EL (cell line): ENCODE measurements at places on chromosomes 7 and 10.

DNA sequence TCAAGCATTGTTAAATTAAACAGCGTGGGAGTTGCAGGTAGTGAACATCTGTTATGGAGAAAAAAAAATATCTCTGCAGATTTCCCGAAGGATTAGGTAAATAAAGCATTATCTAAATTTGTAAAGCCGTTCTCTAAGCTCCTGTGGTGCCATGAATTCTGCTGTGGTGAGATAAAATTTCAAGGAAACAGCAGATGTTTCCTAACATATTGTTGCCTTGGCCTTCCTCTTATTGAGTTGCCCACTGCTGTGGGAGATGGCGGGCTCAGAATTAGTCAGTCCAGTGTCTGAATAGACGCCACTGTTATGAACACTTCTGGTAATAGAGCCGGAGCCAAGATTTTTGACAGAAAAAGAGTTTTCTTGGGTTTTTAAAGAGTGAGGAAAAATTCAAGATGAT lies 82.6 kb upstream of the ELMO1 start:
- no peak for DNase-seq

DNA sequence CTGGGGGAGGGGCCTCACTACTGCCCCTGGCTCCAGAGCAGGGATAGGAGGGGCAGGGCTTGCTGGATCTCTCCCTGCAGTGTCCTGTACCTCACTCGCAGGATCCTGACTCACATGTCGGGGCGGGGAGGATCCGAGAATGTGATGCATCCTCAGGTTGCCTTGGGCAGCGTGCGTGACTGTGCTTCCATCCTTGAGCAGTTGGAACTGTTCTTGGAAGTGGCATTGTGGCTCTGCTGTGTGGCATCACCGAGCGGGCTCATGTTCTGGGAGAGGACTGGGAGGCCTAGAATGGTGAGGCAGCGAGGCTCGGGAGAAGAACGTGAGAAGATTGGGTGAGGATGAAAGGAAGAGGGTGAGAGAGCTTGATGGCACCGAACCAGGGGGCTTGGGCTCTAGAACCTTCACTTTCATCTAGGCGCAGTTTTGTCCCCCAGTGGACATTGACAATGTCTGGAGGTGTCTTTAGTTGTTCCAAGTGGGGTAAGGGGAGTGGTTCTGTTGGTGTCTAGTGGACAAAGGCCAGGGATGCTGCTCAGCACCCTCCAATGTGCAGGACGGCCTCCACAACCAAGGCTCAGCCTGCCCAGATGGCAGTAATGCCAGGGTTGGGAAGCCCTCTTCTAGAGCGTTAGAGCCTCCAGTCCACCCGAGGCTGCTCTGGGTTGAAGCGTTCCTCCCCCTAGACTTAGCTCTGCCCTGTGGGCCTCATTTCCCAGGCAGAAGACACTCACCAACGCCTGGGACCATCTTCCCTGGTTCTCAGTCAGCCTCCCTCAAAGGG lies 8.4 kb downstream of the RARRES2 start:
- DNase-seq, result no peak

GRCh38 chr10:63003816-63004453 lies 129.2 kb upstream of the NRBF2 start:
- no peak for DNase-seq

DNA sequence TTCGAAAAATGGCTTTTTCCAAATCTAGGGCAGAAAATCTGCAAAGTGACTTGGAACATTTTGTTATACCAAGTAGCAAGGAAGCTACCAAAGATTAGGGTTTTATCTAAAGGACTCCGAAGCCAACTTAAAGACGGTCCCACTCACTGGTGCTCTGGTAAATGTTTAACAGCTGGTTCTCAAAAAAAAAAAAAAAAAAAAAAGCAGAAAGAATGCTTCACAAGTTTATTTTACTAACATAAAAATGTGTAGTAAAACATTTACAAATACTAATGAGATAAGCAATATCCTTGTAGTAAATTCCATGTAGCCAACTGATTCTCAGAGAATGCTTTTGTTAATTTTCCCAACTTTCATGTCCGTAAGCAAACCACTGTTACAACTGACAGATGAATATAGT lies 38.4 kb downstream of the TAF3 start:
- DNase-seq, result no peak

GRCh38 chr10:59905731-59906416 lies 482 bp downstream of the CCDC6 start:
- no peak for DNase-seq

GRCh38 chr10:94631077-94631875 lies 52.3 kb upstream of the CYP2C18 start:
- no peak for DNase-seq

- DNase-seq, result no peak
These were observed 457.3 kb upstream of the NFE2L3 start for GRCh38 chr7:25694699-25695098.

DNA sequence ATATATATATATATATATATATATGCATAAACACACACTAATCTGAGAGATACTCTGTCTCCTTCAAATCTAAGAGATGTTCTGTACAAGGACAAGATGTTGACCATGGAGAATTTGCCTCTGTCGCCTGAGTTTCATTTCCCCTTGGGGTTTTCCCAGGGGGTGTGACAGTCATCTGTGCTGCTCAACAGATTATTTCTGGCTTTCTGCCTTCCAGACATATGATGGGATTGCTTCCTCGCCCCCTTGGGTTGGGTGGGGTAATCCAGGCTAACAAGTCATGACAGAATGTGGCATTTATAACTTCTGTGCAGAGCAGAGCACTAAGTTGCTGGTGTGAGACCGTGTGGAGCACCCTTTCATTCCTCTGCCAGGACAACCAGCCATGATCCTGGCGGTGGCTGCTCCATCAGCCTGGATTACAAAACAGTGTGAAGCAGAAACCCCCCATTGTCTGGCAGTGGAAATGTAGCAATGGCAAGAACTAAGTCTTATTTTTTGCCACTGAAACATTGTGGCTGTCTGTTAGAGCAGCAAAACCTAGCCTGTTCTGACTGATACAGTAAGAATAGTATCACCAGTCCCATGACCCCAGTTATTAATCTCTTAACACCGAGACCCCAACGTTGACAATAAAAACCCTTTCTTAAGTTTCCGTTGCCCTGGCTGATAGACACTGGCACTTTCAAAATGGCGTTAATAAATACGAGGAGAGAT lies 13.7 kb upstream of the USP6NL start:
- no peak for DNase-seq

DNA sequence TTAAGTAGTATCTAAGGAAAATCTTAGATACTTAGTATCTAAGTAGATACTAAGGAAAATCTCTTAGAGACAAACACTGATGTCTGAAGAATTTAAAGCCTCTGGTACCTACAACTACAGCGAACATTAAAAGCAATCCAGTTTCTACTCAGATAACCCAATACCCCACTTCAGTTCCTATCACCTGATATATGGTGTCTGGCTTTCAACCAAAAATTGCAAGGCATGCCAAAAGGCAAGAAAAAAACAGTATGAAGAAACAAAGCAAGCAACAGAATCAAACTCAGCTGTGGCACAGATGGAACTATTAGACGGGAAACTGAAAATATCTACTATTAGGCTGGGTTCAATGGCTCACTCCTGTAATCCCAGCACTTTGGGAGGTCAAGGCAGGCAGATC lies 31.1 kb downstream of the ARHGAP12 start:
- DNase-seq, result peak; percentile 29

GRCh38 chr10:29119374-29119773 lies 169.5 kb upstream of the LYZL1 start:
- peak; percentile 28 for DNase-seq

DNA sequence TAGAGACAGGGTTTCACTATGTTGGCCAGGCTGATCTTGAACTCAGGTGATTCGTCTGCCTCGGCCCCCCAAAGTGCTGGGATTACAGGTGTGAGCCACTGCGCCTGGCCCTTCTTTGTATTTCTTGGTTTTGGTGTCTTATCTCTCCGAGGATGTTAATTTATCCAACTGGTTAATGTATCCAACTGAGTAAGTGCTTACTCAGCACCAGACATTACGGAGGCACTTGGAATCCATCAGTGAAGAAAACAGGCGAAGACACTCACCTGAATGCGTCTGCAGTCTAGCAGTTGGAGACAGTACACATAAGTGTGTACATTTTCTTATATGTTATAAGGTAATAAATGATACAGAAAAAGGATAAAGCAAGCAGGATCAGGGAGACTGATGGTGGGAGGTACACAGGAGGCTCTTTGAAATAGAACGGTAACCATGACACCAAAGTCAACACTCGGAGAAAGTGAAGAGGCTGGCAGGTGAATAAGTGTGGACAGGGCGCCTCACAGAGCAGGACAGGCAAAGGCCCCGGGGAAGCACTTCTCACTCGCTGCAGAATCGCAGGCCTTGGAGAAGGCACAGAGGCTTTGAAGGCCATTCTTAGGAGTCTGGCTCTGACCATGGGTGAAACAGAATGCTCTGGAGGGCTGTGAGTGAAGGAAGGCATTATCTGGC lies 73.1 kb downstream of the LANCL2 start:
- no peak for DNase-seq

GRCh38 chr10:133186416-133187090 lies 26.5 kb downstream of the KNDC1 start:
- no peak for DNase-seq

DNA sequence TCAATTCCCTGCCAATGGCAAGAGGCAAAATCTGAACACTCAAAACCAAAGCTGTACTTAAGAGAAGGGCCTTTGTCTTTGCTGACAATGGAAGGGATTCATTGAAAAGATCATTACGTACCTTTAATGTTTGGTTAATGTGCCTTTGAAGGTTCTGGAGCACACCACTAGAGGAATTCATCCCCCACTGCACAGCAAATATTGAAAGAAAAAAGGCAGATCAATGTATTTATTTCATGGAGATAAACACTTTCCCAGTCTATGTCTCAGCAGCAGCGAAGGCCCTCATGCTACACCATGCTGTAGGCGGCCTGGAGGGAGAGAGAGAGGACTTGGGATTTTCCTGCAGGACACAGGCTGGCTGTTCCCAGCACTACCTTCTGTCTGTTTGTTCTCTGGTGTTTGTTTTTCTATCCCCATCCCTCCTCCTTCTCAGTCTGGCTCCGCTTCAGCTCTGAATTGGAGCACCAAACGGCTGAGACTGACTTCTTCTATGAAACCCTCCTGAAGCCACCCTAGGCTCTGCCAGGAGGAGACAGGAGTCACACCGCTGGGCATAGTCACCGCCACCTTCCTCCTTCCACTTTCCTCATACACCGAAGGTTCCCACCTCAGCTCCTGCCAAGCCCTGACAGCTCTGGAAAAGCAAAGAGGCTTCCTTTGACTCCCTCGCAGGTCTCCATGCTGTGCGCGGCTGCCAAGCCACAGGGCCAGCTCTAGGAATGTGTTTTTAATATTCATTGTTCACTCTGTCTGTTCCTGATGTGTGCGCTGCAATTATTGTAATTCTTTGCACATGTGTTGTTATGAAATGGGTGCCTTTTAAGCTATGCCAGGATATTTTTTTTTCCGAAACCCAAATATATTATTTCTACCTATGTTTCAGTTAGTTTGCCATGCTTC lies 301.5 kb downstream of the FZD1 start:
- no peak for DNase-seq

- DNase-seq, result no peak
These were observed 45.6 kb downstream of the GPR141 start for GRCh38 chr7:37729181-37729580.

- no peak for DNase-seq
These were observed 45.5 kb downstream of the GTF2IRD1 start for GRCh38 chr7:74498996-74499834.

GRCh38 chr7:95432606-95433005 lies 2.2 kb downstream of the PON2 start:
- no peak for DNase-seq

DNA sequence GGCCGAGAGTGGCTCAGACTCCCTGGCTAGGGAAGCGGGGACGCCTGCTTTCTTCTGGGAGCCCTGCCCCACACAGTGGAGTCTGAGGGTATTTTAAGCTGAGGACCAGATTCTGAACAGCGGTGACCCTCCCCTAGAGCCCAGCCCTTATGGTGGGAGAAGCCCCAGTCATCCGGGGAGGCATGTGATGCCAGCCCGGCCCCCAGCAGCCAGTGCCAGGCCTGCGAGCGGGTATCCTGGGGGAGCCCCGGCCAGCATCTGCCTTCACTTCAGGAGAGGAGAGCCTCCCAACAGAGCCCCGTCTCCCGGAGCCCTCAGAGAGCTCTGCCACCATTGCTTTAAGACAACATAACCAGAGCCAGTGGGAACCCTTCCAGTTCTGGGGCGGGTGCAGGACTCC lies 41.5 kb upstream of the DNAJB6 start:
- DNase-seq, result no peak

GRCh38 chr10:34850558-34850957 lies 35.5 kb upstream of the PARD3 start:
- no peak for DNase-seq

DNA sequence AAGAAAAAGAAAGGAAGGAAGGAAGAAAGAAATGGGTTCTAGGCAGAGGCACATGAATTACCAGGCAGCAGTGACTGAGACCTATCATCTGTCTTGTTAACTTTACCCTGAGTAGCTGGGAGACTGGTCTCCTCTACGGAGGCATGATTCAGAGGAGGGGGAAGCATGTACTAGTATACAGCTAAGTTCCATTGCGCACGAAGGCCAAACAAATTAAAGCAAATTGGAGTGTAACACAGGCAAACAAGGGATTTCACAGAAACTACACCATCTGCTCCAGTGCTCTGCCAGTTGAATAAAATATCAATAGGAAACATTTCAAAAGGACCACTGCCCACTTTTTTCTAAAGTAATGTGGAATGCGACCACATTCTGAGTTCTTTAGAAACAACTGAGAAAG lies 65.9 kb upstream of the RSU1 start:
- DNase-seq, result no peak
